ENCODE measurements at places on chromosomes 5 and 9. TPM values are rescaled to one million over a fixed set of nuclear protein-coding genes. Genes with fewer than 3 reads are reported as not detected.

The PPP2R2B gene
- total RNA-seq = not detected

The DBH gene
- total RNA-seq = not detected

The TPD52L3 gene
- not detected for total RNA-seq

The IFNA8 gene
- not detected for total RNA-seq

The RNF130 gene
- total RNA-seq = 32.3 TPM

The MORN5 gene
- total RNA-seq = not detected

The CDH9 gene
- not detected for total RNA-seq

The CARD9 gene
- total RNA-seq = 1.3 TPM

The PCDHGC5 gene
- 2.0 TPM for total RNA-seq

The PCDHA13 gene
- 2.3 TPM for total RNA-seq

The PRDM9 gene
- total RNA-seq = not detected

The CCDC69 gene
- 34.8 TPM for total RNA-seq

The TERT gene
- not detected for total RNA-seq

The OR1B1 gene
- total RNA-seq = not detected

Data from body of pancreas (tissue), 4 donors.